Smooth muscle cell of bladder (primary cell): ENCODE measurements at places on chromosomes 5 and 9. TPM values are rescaled to one million over a fixed set of nuclear protein-coding genes. Genes with fewer than 3 reads are reported as not detected.

The ITK gene
- under 0.01 TPM in 2 replicates for total RNA-seq

The THOC3 gene
- 15.5 and 19.8 TPM in 2 replicates for total RNA-seq

The IL4 gene
- total RNA-seq, result not detected in 2 replicates

The SOX30 gene
- not detected in 2 replicates for total RNA-seq

The CDH6 gene
- total RNA-seq, result 40.0 and 42.6 TPM in 2 replicates

The PCDHB14 gene
- 0.46 and 0.85 TPM in 2 replicates for total RNA-seq

The TAF11L9 gene
- total RNA-seq, result not detected in 2 replicates

The GALNT12 gene
- total RNA-seq, result 60.0 and 76.2 TPM in 2 replicates

The PDGFRB gene
- 97.1 and 121 TPM in 2 replicates for total RNA-seq

The TAF11L11 gene
- 0.14 and 0.18 TPM in 2 replicates for total RNA-seq

The PTGES gene
- 92.9 and 108 TPM in 2 replicates for total RNA-seq

The CYLC2 gene
- total RNA-seq, result not detected in 2 replicates

The CNTNAP3 gene
- total RNA-seq, result 0.18 and 1.1 TPM in 2 replicates

The RORB gene
- 0.71 and 0.92 TPM in 2 replicates for total RNA-seq

The FBN2 gene
- 87.2 and 153 TPM in 2 replicates for total RNA-seq

The TRMT10B gene
- 2.9 and 3.4 TPM in 2 replicates for total RNA-seq

The KIF20A gene
- 8.8 and 9.1 TPM in 2 replicates for total RNA-seq

The SLC25A2 gene
- total RNA-seq, result 0.14 and 0.18 TPM in 2 replicates

The NTRK2 gene
- total RNA-seq, result 0.09 TPM in 1 of 2 replicates, not detected in the other

The C1QTNF3 gene
- total RNA-seq, result 0.57 and 2.0 TPM in 2 replicates
